ENCODE measurements at places on chromosomes 5 and 9.

DNA sequence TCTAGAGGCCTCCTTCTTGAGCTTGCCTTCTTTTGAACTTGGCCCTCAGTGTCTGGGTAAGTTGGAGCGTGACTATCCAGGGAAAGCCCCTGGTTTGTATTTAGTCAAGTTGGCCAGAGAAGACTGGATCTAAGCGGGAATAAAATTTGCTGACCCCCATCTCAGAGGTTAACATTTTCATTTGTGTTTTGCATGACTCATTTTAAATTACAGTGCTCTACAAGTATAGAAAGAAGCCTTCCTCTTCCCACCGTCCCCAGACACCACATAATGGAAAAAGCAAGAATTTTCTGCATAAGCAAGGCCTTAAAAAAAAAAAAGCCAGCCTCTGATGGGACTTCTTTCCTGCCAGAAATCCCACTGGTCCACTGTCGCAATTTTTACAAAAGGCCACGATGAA is 27.2 kb downstream of the PIK3R1 start:
- DNase-seq: no peak

DNA sequence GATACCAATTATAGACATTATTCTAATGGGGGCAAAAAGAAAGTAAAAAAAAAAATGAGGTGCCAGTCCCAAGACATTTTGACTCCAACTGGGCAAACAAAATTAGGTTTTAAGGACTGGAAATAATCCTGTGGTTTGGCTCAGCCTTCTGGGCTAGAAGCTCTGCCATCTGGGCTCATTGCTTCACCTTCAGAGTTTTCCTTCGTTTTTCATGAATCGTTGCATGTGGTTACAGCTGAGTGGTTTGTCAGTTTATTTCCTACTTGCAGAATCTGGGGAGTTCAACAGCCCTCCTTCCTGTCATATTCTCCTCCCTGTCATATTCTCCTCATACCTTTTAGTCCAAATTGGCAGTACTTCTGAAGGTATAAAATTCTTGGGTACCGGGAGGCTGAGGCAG is 12.0 kb downstream of the UGT3A2 start:
- DNase-seq: no peak

DNA sequence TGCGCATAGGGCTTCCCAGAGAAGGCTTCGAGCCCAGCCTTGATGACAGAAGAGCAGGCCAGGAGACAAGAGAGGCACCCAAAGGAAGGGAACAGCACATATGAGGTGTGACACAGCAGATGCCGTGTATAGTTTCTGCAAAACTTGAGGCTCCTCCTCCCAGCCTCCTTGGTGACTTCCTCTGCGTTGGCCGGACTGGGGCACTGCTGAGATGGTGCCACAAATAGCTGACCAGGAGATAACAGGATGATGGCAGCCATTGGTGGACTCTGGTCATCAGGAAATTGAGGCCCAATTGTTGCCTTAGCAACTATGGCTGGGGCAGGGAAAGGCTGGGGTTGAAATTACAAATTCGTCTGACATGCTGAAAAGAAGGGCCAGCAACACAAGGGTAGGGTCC is 4.8 kb upstream of the ZNF79 start:
- no peak for DNase-seq

DNA sequence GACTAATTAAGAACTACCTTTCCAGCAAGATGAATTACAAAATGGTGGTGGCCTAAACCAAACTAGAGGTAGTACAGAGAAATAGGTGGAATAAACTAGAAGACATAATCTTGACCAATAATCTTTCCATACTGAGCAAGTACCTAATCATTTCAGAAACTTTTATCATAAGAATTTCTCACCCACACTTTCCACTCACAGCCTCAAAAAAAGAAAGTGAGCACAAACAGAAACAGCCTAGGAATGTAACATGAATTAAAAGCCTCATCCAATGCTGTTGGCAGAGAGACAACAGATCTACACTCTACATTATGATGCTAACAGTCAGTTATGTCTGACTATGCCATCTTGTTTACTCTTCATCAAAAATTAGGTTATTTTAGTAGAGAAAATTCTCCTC is 1.3 kb downstream of the RNF38 start:
- DNase-seq: no peak

- no peak for DNase-seq
Measured at GRCh38 chr9:11144746-11145145, 531.9 kb upstream of the PTPRD start.

GRCh38 chr5:91109634-91110033 is 273.5 kb downstream of the ARRDC3 start:
- DNase-seq: no peak

- no peak for DNase-seq
Measured at GRCh38 chr5:86979811-86980411, 287.8 kb upstream of the RASA1 start.

GRCh38 chr5:39671561-39671961 is 246.8 kb upstream of the DAB2 start:
- DNase-seq: no peak

GRCh38 chr5:149452007-149452664 is 73.0 kb upstream of the IL17B start:
- DNase-seq: peak; percentile 85

DNA sequence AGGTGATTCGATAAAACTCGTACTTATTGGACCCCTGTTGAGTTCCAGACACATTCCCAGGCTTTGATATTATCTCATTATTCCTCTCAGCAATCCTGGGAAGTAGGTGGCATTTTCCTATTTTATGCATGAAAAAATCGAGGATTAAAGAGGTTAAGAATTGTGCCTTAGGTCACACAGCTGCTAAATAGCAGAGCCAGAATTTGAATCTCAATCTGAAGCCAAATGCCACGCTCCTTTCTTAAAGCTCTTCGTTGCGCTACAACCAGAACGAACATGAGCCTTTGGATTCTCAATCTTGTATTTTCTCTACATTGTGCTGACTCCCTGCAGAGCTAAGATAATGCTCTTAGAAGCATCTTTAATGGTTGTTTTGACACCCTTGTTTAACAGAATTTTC is 527.8 kb upstream of the TLE4 start:
- DNase-seq: no peak

GRCh38 chr9:83505282-83505681 is 32.9 kb downstream of the FRMD3 start:
- no peak for DNase-seq

GRCh38 chr9:81266674-81267073 is 422.7 kb downstream of the TLE1 start:
- DNase-seq: no peak
